KBM-7 (cell line): ENCODE measurements at places on chromosomes 3 and 15.
A peak's percentile ranks its signal among the peaks of the same experiment; 100 is the strongest.

DNA sequence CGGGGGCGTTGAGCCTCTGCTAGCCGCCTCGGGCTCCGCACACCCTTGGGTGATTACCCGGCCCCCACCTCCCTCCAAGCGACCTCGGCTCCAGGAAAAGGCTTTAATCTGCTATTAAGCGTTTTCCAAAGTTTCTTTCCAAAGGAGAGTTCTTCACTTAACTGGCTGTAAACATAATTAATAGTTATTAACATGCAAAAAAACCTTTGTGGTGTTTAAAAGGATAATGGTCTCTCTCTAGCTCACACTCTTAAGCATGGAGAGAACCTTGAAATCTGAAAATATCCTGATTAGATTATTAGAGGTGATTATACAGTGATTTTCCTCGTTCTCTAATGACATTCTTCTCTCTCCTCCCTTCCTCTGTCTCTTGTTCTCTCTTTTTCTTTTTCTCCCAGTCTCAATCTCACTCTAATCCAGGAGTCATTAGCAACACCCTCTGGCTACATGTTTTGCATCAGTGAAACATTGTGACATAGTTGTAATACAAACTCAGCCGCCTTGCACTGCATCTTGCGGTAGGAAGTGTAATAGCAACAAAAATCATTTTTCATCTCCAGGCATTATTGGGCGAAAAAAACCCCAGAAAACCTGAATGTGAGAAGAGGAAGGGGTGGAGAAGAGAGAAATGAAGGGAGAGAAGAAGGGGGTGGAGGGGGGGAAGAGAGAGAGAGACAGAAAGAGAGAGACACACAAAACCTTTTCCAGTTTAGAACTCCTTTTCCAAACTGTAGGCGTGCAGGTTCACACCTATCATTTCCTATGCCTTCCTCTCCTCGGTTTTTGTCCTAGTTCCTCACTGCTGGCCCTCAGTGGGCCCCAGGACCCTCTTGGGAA lies 24.4 kb downstream of the NR2F2 start:
- DNase-seq: no peak

DNA sequence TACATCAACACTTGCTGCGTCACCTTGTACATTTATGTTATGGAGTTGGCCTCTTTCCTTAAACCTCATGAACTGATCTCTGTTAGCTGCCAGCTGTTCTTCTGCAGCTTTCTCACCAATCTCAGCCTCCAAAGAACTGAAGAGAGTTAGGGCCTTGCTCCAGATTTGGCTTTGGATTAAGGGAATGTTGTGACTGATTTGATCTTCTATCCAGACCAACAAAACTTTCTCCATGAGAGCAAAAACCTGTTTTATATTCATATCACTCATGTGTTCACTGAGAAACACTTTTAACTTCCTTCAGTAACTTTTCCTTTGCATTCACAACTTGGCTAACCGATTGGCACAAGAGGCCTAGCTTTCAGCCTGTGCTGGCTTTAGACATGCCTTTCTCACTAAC lies 1156.0 kb upstream of the CADM2 start:
- no peak for DNase-seq

DNA sequence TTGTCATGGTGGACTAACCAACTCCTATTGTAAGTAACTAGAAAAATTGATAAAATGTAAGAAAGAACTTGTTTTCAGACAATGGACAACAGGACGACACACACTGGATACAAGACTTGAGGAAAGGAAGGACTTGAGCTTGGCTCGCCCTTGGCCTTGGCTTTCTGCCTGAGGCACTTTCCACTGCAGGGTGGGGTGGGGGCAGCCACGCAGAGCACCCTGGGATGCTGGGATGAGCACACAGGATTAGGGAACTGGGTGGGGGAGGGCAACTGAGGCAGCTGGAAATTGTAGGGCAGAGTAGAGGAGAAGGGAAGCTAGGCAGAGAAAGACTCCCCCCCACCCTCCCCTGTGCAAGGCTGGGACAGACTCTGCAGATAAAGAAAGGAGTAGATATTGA lies 25.5 kb upstream of the HHATL start:
- DNase-seq: no peak

GRCh38 chr15:49815526-49815925 lies 194.7 kb downstream of the DTWD1 start:
- no peak for DNase-seq

DNA sequence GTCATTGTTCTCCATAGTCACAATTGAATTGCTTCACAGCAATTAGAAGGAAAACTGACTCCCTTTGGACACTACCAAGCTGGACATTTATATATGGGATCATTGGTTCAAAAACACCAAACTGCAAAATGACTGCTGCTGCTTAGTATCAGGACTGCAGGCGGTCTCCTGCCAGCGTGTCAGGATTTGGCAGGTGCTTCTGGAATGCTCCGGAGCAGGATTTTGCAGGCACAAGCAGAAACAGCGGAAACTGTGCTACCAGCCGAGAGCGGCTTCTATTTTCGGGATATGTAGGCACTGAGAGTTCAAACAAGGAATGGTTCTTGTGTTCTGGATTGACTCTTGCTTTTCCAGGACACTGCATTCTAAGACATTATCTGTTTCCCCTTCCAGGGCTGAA lies 95.5 kb downstream of the SSR3 start:
- DNase-seq: no peak

- no peak for DNase-seq
These were observed 27.6 kb downstream of the HDAC11 start for GRCh38 chr3:13507570-13508339.

DNA sequence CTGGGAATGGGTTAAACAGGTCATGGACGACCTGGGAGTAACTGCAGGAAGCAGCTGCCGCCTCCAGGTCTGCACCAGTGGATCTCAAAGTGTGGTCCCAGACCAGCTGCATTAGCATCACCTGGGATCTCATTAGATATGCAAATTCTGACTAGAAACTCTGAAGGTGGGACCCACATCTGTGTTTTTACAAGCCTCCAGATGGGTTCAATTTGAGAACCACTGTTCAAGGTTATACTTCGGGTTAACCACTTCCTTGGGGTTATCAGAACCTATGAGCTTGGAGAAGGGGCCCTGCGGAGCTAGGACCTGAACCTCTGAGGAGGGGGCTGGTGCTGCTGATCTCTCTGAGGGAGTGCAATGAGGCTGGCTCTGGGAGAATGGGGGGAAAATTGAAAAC lies 324.8 kb upstream of the CTDSPL start:
- no peak for DNase-seq

DNA sequence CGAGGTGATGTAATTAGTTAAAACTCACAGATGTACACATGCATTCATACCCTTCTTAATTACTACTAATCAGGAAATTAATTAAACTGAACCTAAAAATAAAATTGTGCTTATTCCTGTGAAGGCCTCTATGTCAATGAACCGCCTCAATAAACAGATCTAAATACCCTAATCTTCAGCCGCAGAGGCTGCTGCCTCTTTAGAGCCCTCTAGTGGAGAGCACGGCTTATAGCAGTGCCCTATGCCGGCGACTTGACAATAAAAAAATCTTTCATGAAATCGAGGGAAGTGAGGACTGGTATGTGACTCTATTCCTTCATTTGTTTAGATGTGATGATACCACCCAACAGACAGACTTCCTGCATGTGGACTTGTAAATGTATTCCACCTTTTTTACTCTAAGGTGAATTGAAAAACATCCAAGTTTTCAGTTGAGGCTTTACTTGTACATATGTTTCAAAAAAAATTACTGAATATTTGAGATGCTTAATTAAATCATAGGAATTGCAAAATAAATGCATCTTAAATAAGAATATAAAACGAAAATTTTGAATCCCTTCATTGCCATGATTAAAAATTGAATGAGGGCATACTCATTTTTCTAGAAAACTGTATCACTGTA lies 8.3 kb upstream of the EPHA3 start:
- DNase-seq: peak; percentile 70

DNA sequence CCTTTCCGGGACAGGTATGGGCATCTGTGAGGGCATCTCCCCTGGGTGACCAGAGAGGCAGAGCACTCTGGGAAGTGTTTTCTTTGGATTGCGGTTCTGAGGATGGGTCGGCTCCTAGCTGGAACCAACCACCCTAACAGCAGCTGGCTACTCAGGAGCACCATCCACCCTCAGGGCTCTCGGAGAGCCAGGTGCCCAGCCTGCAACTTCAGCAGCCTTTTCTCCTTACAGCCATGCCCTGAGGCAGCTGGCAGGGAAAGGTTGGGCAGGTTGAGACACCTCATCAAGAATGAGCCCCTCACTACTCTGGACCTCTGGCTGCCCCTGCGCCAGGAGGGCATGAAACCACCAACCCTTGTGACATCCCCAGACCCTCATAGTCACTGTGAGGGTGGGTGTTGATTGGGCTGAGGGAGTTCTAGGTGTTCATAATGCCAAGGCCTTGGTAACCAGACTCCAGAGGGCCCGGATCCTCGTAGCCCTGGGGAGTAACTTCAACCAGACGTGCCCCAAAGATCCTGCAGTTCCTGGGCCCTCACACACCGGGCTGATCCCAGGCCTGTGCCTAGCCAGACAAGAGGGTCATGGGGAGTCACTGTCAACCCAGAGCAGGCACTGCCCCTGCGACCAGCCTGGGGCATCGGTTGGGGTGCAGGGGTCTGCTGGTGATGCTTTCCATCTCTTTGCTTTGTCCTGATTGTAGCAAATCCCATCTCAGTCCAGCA lies 114.4 kb upstream of the ABHD17C start:
- DNase-seq: no peak

DNA sequence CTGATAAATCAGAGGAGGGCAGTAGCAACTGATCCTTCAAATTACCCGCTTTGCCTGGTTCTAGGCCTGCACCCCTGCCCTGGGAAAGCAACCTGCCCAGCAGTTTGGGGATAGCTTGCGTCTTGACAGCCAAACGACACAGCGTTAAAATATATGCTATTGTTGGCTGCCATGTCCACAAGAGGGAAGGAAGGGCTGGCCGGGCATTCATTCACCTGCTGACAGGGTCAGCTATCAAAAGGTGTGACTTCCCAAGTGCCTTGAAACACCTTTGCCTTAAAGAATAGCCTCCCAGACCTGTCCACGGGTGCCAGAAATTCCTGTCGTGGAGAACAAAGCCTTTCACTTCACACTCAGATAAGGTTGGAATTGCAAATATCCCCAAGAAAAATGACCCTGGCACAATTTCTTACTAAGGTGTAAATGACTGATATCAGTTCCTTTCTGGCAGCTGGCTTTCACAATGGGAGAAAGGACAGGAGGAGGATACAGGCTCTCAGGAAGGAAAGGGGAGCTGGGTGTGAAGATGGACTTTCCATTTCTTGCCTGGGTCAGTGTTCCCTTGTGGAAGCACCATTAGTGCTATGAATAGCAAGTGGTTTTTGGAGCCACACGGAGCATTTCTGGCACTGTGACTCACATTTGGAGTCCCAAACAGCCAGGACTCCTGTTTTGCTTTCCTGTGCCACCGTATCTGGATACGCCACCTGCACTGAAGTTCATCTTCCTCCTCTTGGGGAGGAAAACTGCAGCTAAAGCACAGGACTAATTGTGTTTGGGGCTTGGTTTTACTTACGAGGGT lies 19.2 kb downstream of the ALDH1A3 start:
- no peak for DNase-seq

- no peak for DNase-seq
These were observed 220.6 kb downstream of the SLCO3A1 start for GRCh38 chr15:92074101-92074500.

GRCh38 chr15:25565470-25566264 lies 126.8 kb upstream of the UBE3A start:
- no peak for DNase-seq

DNA sequence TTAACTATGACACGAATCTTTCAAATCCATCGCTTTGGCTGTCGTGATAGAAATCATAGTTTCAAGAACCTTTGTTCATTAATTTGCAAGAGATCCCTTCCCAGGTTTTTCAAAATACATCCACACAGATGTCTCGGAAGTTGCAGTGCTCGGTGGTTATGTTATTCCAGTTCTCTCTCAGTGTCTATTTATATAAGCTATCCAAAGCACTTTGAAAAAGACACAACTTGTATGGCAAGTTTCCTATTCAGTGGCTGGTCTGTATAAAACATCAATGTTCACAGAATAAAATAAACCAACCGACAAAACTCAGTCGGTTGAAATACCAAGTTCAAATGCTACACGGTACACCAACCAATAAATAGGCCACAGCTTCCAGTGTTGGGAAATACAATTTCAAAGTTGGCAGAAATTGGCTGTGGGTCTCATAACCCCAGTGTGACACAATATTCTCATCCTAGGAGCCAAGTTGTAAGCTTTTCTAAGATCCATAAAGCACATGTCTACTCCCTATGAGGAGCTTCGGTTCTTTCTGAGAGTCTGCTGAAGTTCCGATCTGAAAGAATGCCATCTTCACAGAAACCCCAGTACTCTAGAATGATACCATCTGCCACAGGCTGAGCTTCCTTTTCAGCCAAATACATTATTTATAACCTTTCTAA lies 23.7 kb downstream of the SATB1 start:
- no peak for DNase-seq

- DNase-seq: no peak
These were observed 6.8 kb downstream of the IL17RD start for GRCh38 chr3:57158325-57158724.

DNA sequence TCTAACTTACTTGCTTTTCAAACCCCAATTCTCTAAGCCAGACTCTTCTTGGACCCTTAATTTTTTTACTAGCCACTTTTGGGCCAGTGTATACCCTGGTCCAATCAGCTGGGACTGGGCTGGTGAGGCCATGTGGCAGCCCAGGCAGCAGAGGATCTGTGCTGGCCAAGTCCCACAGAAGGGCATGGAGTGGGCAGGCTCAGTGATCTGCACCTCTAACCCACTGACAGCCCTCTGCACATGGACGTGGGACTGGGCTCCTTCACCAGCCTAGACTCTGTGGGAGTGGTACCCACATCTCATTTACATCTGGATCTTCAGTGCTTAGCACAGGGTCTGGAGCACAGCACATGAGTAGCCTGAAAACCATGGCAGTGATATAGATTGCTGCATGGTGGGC lies 56.1 kb upstream of the PRR23C start:
- DNase-seq: no peak

GRCh38 chr3:194565597-194566190 lies 67.5 kb downstream of the TMEM44 start:
- DNase-seq: no peak

DNA sequence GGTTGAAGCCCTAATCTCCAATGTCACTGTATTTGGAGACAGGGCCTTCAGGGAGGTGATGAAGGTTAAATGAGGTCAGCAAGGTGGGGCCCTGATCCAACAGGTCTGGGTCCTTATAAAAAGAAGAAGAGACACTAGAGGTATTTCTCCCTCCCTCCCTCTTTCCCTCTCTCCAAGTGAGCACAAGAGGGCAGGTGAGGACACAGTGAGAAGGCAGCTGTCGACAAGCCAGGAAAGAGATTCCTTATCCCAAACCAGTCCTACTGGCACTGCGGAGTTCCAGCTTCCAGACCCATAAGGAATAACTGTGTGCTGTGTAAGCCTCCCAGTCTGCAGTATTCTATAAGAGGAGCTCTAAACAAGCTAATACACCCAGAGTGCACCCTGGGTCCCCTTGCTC lies 134.7 kb downstream of the ADAMTS17 start:
- DNase-seq: no peak

- DNase-seq: peak; percentile 70
These were observed 62.8 kb upstream of the HERC1 start for GRCh38 chr15:63896336-63897115.

DNA sequence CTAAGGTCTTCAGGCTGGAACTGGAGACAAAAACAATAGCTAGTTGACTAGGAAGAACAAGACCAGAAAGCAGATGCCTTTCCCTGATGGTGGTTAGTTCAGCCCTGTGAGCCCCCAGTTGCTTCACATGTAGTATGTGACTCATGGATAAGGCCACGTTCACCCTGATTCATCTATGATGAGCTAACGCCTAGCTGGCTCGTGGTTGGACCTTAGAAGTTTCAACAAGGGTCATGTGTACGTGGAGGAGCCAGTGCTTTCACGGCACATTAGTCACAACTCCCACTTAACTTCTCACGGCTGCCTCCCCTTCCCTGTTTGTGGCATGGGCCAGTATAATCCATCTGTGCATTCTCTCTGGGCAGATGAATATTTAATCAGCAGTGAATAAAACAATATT lies 20.6 kb downstream of the COL8A1 start:
- DNase-seq: no peak
